Esophagus muscularis mucosa (tissue), 4 donors: ENCODE measurements at places on chromosomes 11 and 22. TPM values are rescaled to one million over a fixed set of nuclear protein-coding genes. Genes with fewer than 3 reads are reported as not detected.

DNA sequence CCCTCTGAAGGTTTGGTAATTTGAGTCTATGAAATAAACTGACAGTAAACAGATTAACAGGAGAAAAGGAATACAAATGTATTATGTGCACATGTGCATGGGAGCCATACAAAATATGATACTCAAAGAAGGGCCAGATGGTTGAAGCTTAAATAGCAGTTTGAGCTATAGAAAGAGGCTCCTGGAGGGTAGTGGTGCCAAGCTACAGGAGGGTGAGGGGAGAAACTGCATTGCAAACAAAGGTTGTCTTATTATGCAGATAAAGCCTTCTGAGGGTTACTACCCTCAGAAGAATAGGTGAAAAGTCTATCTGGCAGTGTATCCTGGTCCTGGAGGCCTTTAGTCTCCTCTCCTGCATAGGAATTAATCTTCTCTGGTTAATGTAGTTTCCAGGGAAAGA is 267.3 kb upstream of the MPPED2 start:
- H3K27me3 ChIP-seq = no peaks in the 10 kb centered on the region
- H3K27ac ChIP-seq = no peak overlapping the region

DNA sequence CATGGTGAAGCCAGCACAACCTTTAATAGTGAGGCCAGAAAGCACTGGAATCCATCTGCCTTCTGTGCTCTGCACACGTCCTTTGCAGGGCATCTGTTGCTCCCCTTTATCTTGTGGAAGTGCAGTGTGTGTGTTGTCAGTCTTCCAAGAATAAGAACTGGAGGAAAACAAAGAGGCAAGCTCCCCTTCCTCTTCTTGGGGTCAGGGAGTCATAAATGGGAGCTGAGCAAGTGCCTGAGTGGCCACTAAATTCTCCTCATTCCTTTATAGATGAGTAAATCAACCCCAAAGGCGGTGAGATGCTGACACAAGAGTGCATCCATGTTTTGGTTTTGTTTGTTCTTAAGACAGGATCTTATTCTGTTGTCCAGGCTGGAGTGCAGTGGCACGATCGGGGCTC is 38.3 kb downstream of the WT1 start:
- DNase-seq = no peak
- no peak overlapping the region for H3K4me3 ChIP-seq
- peaks cover 28% of the 10 kb centered on the region for H3K27me3 ChIP-seq

DNA sequence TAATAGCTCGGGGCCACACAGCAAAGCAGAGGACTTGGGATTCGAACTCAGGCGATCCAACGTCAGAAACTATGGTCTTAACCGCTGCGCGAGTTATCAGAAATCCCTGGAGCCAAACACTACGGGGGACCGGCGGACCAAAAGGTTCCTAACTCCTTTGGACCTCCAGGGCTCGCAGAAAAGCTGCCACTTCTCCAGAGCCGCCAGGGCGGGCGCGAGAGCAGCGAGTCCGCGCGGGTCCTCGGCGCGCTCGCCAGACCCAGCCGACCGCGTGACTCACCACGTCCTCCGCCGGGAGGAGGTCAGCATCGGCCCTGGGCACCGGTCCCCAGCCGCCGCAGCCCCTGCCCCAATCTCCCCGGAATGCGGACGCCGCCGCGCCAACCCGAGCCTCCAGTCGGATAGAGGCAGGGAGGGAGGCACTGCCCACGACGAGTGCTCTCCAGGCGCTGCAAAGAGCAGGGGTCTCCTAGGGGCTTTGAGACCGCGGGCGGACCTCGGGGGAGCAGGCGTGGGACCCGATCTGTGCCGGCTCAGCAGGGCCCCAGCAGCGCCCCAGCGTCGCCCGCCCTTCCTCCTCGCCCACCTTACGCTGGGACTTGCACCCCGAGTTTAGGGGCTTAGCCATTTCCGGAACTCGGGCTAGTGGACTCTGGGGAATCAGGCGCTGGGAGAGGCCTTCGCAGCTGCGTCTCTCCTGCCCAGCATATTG is 6.2 kb upstream of the ALX4 start:
- no peaks in the 10 kb centered on the region for H3K36me3 ChIP-seq
- H3K4me1 ChIP-seq = peaks cover 33% of the 10 kb centered on the region
- peaks cover 100% of the 10 kb centered on the region for H3K27me3 ChIP-seq
- no peak overlapping the region for H3K27ac ChIP-seq

GRCh38 chr11:75413864-75414263 is 14.5 kb downstream of the RPS3 start:
- no peak for DNase-seq
- no peaks in the 10 kb centered on the region for H3K27me3 ChIP-seq
- no peaks in the 10 kb centered on the region for H3K4me1 ChIP-seq
- peaks cover 35% of the 10 kb centered on the region for H3K36me3 ChIP-seq

Gene PATE3
- not detected for total RNA-seq

- H3K27me3 ChIP-seq = no peaks in the 10 kb centered on the region
- H3K27ac ChIP-seq = no peak overlapping the region
- H3K36me3 ChIP-seq = no peaks in the 10 kb centered on the region
- no peak for DNase-seq
Observed at GRCh38 chr11:26703411-26704191, 18.3 kb downstream of the SLC5A12 start.

- no peak for DNase-seq
- H3K27me3 ChIP-seq = no peaks in the 10 kb centered on the region
- H3K36me3 ChIP-seq = peaks cover 16% of the 10 kb centered on the region
- peak overlapping the region; percentile 91 for H3K4me3 ChIP-seq
Observed at GRCh38 chr11:33040862-33041453, 1.6 kb downstream of the TCP11L1 start.

- DNase-seq = no peak
- no peak overlapping the region for H3K4me3 ChIP-seq
- peaks cover 7% of the 10 kb centered on the region for H3K4me1 ChIP-seq
- H3K36me3 ChIP-seq = no peaks in the 10 kb centered on the region
- H3K27me3 ChIP-seq = no peaks in the 10 kb centered on the region
- H3K27ac ChIP-seq = no peak overlapping the region
Observed at GRCh38 chr22:39205344-39206021, 39.3 kb downstream of the PDGFB start.

- DNase-seq = no peak
- peaks cover 21% of the 10 kb centered on the region for H3K36me3 ChIP-seq
- peaks cover 50% of the 10 kb centered on the region for H3K4me1 ChIP-seq
- H3K4me3 ChIP-seq = no peak overlapping the region
- H3K27me3 ChIP-seq = no peaks in the 10 kb centered on the region
- H3K27ac ChIP-seq = peak overlapping the region; percentile 84
Observed at GRCh38 chr22:17861909-17862308, 87.6 kb upstream of the BID start.

Gene MRGPRX4
- total RNA-seq = not detected

- no peak for DNase-seq
- H3K36me3 ChIP-seq = no peaks in the 10 kb centered on the region
- H3K27ac ChIP-seq = peak overlapping the region; percentile 90
- peak overlapping the region; percentile 98 for H3K4me3 ChIP-seq
- peaks cover 8% of the 10 kb centered on the region for H3K4me1 ChIP-seq
Observed at GRCh38 chr11:14357881-14358728, 878 bp downstream of the RRAS2 start.

- no peaks in the 10 kb centered on the region for H3K4me1 ChIP-seq
- H3K36me3 ChIP-seq = no peaks in the 10 kb centered on the region
- H3K27me3 ChIP-seq = no peaks in the 10 kb centered on the region
- H3K4me3 ChIP-seq = no peak overlapping the region
- no peak overlapping the region for H3K27ac ChIP-seq
- DNase-seq = no peak
Observed at GRCh38 chr11:100080821-100081220, 606.3 kb upstream of the ARHGAP42 start.

- peak; percentile 94 for DNase-seq
- H3K4me1 ChIP-seq = peaks cover 62% of the 10 kb centered on the region
- no peaks in the 10 kb centered on the region for H3K27me3 ChIP-seq
- H3K4me3 ChIP-seq = peak within 1 kb of the TSS; percentile 78
- H3K36me3 ChIP-seq = no peaks in the 10 kb centered on the region
Observed at GRCh38 chr11:94543695-94544645, at the start of gene FUT4. TSS of gene FUT4 (plus strand) at chr11:94543921. CDS start at chr11:94544134, 213 bp downstream.

DNA sequence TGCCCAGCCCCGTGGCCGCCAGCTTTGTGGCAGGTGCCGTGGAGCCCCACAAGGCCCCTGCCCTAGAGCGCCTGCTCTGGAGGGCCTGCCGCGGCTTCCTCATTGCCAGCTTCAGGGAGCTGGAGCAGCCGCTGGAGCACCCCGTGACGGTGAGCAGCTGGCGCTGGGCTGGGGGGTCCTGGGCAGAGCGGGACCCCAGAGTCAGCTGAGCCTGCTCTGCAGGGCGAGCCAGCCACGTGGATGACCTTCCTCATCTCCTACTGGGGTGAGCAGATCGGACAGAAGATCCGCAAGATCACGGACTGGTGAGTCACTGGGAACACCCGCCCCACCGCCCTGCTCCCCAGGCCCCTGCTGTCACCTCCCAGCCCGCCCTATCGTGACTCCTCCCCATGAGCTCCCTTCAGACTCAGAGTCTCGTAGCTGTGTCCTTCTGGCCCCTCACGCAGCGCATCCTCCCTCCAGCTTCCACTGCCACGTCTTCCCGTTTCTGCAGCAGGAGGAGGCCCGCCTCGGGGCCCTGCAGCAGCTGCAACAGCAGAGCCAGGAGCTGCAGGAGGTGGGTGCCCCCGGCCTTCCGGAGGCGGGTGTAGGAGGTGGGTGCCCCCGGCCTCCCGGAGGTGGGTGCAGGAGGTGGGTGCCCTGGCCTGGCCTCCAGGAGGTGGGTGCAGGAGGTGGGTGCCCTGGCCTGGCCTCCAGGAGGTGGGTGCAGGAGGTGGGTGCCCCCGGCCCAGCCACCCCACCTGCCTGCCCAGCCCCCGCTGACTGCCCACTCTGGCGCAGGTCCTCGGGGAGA is 4.7 kb downstream of the TCIRG1 start:
- H3K27me3 ChIP-seq = no peaks in the 10 kb centered on the region
- peaks cover 52% of the 10 kb centered on the region for H3K4me1 ChIP-seq
- no peak overlapping the region for H3K4me3 ChIP-seq
- peaks cover 35% of the 10 kb centered on the region for H3K36me3 ChIP-seq
